ENCODE measurements at places on chromosomes 11 and 22. TPM values are rescaled to one million over a fixed set of nuclear protein-coding genes. Genes with fewer than 3 reads are reported as not detected.
A peak's percentile ranks its signal among the peaks of the same experiment; 100 is the strongest.

Gene TREH
- not detected for polyA plus RNA-seq

Gene LGALS12
- not detected for polyA plus RNA-seq

Gene OAF
- 2.5 TPM for polyA plus RNA-seq

Gene RFPL1
- not detected for polyA plus RNA-seq

Gene GLB1L2
- 1.7 TPM for polyA plus RNA-seq

Gene HPX
- polyA plus RNA-seq = not detected

Gene HIRA
- 5.2 TPM for polyA plus RNA-seq

Gene MMP12
- not detected for polyA plus RNA-seq

- DNase-seq = no peak
Measured at GRCh38 chr22:16936625-16937024, 71.4 kb downstream of the GAB4 start.

GRCh38 chr11:72584939-72585597, 89.2 kb downstream of the PDE2A start:
- DNase-seq = peak; percentile 9

GRCh38 chr11:95499516-95500135, 268.6 kb upstream of the SESN3 start:
- DNase-seq = no peak

DNA sequence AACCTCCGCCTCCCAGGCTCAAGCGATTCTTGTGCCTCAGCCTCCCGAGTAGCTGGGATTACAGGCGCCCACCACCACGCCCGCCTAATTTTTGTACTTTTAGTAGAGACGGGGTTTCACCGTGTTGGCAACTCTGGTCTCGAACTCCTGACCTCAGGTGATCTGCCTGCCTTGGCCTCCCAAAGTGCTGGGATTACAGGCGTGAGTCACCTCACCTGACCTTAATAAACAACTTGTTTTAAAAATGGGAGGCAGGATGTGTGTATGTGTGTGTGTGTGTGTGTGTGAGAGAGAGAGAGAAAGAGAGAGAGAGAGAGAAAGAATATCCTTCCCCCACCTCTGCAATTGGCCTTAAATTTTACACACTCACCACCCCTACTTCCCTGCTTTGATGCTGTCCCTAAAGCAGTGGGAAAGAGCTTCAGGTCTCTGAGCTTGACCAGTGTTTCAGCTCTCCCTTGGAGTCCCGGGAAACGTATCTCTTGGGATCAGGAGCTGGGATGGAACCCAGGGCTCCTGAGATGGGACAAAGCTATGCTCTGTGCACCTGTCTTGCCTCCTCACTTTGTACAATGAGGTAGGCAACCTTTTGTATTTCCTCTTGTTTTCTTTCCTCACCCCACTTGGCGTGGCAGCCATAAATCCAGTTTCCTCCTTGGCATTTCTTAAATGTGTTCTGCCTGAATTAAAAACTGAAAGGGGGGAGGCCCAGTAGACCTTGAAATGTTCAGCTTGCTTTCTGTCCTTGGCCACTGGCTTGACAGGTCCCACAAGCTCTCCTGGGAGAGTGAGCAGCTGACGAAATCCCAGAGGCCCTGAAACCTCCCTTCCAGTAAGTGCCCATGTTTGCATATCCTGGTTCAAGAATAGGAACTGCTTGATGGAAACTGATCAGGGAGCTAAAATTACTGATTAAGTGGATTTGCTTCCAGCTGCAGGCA, 17.8 kb upstream of the XBP1 start:
- DNase-seq = no peak

DNA sequence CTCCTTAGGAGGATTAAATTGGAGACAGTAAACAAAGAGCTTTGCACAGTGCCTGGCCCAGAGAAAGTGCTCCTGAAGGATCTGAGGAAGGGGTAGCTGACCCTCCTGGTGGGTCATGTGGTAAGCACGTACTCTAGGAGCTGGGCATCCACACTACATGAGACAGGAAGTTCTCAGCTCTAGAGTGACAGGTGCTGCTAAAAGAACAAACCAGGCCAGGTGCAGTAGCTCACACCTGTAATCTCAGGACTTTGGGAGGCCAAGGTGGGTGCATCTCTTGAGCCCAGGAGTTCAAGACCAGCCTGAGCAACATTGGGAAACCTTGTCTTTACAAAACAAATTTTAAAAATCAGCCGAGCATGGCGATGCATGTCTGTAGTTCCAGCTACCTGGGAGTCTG, 13.1 kb downstream of the SLC43A1 start:
- DNase-seq = no peak

DNA sequence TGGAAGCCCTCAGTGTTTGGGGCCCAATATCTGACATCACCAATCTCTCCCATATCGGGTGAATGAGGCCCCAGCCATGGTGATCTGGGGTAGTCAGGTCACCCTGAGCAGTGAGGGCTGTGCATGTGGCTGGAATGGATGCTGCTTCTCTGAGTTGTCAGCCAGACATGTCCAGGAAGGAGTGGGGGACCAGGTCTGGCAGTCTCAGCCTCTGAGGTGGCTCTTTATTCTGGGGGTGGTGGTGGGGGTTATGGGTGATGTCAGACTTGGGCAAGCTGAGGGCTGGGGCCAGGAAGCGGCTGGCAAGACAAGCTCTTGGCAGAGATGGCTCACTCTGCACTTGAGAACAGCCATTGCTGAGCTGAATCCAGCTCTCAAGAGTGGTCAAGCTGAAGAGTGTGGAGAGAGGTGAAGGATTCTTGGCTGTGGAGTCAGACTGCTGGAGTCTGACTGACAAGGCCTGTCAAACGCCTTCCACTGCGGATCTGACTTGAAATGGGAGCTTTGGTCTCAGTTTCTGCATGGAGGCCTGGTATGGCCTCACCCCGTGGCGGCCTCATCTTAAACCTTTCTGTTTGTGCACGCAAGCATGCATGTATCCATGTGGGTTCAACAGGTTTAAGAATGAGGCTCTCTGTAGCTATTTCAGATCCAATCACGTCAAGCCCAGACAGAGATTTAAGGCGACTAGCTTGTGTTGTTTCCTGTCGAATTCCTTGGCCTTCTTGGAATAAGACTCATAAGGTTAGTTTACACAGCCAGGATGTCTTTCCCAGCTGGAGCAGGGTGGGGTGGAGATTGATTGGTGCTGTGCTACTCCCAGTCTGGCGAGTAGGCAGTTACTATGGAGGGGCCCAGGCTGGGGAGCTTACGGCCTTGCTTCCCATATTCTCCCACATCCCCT, 83.9 kb upstream of the TIMP3 start:
- DNase-seq = no peak

DNA sequence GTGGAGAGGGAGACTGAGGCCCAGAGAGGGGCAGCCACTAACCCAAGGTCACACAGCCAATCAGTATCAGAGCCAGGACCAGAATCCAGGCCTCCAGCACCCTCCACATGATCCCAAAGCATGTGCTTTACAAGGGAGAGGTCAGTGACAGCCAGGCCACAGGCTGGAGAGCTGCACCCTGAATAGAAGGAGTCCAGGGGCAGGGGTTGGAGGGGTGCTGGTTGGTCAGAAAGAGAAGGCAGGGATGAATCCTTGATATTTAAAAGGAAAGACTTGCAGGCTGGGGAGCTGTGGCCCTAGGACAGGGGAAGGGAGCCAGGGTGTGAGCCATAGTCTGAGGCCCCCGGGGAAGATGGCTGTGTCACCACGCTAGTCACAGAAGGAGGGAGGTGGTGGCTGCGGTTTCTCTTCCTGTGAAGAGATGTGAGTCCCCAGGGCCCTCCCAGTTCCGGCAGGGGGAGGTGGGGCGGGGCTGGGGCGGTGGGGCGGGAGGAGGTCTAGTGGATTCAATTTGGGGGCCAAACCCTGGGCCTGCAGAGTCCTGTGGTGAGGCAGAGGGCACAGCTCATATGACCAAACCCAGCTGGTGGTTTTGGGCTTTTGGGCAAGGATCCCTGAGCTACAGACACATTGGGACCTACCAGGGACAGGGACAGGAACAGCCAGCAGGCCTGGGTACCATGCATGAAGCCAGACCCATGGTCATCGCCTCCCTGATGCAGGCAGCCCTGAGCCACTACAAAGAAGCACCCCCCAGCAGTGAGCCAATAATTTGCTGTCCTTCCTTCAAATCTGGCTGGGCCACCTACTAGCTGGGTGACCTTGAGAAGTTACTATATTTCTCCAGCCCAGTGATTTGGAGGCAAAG, 14.0 kb downstream of the RAC2 start:
- DNase-seq = peak; percentile 91

- DNase-seq = no peak
Measured at GRCh38 chr22:17436382-17436980, 67.2 kb downstream of the CECR2 start.

- no peak for DNase-seq
Measured at GRCh38 chr22:32628628-32629572, 154.3 kb downstream of the FBXO7 start.

DNA sequence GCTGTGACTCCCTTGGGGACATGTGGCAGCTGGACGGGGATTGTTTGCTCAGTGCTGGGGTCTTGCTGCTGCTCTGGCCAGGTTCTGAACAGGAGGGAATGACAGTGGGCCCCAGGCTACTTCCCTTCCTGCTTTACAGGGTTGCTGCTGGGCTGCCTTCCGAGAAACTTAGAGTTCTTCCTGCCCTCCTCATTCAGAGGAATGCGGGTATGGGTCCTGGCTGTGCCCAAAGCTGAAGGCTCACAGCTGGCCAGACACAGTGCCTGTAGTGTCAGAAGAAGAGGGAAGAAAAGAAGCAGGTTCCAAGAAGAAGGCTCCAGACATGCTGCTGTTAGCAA, 108.3 kb upstream of the PARVA start:
- no peak for DNase-seq

DNA sequence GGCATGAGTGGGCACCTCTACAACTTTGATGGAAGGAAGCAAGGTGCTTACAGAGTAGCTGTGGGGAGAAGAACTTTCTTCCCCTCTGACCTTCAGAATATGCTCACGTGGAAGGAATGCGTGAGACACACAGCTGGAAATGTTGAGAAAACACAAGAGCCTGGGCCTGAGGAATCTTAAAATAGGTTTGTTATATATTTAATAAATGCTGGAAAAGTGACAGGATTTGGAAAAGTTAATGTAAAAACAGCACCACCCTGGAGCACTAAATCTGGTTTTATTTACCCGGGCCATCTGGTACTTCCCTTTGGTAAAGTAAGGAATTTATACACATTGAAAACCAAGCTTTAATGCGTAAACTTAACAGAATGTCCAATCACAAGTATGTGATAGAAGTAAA, 14.0 kb upstream of the AMPD3 start:
- DNase-seq = no peak

DNA sequence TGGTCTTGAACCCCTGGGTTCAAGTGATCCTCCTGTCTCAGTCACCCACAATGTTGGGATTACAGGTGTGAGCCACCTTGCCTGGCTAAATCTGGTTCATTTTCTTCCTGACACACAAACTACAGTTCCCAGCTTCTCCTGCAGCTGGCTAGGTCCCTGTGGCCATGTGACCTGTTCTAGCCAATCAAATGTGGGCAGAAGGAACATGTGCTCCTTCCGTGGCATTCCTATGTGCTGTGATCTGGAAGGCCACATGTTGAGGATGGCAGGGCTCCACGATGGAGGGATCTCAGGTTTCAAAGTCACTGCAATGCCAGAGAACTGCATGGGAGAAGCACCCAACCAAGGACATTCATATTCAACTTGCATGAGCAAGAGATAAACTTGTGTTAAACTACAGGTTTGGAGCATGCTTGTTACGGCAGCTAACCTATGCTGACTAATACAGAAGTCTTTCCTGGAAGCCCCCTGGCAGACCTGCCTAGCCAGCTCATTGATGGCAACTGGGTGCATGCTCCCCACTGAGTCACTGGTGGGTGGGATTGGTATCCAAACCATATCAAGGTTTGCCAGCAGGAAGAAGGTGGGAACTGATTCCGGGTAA, 86.0 kb downstream of the RPS6KA4 start:
- no peak for DNase-seq

DNA sequence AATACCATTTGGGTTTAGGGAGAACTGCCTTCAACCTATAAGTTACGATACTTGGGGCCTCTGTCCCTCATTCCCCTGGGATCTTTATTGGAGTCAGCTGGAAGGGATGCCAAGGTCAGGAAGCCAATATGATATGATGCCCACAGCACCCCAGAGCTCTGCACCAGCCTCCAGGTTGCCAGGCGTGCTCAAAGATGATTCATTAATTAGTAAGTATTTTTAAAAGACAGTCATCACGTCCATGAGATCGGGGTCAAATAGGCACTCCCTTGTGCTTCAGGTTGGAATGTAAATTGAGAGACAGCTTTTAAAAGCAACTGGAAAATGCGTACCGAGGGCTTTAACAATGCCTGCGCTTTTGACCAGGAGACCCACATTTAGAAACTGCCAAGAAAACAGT, 57.0 kb upstream of the CD5 start:
- DNase-seq = no peak

DNA sequence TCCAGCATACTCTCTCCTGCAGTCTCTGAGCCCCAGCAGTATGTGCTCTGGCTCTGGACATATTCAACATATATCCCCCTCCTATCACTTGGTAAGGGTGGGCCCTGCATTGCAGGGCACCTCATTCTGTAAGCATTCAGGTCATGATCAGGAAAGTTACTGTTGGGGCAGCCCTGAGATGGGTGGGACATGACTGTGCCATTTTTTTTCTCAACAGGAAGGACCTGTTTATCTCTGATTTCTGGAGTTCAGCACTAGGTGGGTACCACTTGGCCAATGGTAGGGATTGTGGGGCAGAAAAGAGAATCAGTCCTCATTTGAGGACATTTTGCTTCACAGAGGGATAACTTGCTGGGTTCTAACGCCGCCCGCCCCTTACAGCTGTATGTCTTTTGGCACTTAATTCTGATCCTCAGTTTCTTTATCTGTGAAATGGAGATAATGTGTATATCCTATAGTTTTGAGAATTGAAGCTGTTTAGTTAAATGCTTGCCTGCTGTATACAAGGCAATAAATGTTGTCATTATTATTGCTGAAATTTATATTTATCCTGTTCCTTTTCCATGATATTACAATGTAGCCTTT, 2.2 kb downstream of the SRRD start:
- DNase-seq = no peak

GRCh38 chr11:19191530-19192169, 10.1 kb downstream of the CSRP3 start:
- DNase-seq = no peak

DNA sequence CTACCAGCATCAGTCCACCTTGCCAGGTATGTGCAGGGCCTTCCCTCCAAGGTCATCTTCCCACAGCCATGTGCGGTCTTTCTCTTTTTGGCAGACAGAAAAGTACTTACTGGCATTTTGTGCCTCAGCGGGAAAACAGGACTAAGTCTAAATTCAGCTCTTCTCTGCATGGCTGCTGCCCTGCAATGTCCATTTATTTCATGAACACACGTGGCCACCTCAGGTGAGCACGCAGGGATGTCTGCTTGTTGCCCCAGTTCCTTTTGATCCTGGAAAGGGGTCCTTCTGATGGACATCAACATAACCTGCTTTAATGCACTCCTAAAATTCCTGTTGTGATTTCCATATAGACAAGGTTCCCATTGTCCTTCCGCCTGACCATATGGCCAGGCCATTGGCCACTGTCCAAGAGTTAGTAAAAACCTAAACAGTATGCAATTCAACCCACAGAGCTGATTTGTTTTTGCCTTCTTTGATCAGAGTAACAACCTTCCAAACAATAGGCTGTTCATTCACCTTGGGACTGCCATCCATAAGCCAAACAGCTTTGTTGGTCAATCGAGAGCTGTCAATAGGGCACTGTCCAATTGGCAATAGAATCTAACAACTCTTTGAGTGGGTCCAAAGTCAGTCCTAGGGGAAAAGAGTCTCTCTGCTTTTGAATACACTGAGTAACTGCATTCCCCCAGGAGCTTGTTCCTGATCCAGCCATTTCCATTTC, 5.9 kb downstream of the TREH start:
- DNase-seq = no peak
